ENCODE measurements at places on chromosomes 12 and 14.

- no peak for DNase-seq
Measured at GRCh38 chr14:78747813-78748212, 577.6 kb downstream of the NRXN3 start.

DNA sequence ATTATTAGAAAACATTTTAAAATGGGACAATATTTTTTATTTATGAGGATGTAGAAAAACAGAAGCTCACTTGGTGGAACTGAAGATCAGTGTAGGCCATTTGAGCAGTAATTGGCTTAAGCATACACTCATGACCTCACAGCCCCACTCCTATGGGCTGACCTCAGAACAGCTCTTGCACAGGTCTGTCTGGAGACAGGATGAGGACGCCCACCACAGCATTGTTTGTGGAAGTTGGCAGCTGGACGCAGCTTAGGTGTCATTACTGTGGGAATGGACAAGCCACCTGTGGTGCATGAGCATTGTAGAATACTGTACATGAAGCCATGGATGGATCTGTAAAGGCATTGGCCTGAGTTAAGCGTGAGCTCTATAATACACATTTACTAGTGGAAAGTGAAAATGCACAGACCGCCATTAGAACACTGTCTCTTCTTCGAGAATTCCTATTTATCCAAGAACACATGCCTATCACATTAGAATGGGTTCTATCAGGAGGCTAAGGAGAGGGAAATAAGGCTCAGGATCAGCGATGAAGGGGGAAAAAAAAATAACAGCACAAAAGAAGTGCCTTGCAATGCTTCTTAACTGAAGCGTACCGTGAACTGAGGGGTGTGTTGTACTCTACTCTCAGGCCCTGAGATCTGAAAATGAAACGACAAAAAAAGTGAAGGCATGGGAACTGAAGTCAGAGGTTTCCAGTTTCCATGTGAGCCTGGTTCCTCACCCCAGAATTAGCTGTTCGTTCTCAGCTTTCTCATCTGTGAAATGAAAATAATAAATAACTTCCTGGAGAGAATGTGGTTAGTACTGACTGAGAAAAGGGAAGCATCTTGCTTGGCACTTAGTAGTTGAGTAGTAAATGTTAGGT, 33.6 kb downstream of the KCNA1 start:
- DNase-seq: no peak

GRCh38 chr14:79552778-79553177, 658.5 kb downstream of the DIO2 start:
- DNase-seq: no peak

GRCh38 chr12:88235183-88235833, 93.2 kb downstream of the TMTC3 start:
- DNase-seq: no peak

DNA sequence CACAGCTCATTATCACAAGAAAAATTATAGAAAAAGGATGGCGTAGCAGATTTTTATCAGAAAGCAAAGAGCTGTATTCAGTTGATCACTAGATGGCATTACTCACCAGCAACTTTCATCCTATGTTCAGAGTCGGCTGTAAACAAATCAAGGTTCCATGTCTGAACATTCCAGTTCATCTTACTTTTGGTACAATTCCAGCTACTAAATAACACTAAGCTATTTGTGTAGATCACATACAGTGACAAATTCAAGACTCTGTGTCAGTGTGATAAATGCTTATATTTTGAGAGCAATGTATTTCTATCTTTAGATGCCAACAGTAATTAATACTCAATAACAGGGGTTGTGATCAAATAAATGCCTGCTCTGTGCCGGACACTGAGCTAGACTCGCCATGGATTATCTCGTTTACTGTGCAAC, 30.1 kb downstream of the NRDE2 start:
- no peak for DNase-seq

DNA sequence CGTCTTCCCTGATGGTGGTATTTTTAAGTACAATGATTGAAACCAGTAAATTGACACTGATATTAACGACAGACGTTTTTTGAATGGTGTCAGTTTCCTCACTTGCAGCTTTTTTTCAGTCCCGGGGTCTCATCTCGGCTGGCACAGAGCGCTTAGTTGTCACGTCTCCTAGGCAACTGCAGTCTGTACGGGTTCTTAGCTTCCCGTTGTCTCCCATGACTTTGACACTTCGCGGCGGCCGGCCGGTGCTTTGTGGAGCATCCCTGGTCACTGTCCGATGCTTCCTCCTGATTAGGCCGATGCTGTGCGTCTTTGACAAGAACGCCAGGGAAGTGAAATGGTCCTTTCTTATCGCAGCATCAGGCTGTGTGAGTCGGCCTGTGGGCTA, 67.4 kb downstream of the ADGRD1 start:
- no peak for DNase-seq

GRCh38 chr12:57591782-57592325, 862 bp downstream of the PIP4K2C start:
- DNase-seq: no peak

GRCh38 chr14:81286574-81287370, 66.0 kb upstream of the GTF2A1 start:
- no peak for DNase-seq

GRCh38 chr12:10366875-10367274, 23.0 kb downstream of the KLRK1 start:
- DNase-seq: peak; percentile 57

GRCh38 chr12:49525942-49526341, 12.9 kb upstream of the KCNH3 start:
- no peak for DNase-seq

- no peak for DNase-seq
Measured at GRCh38 chr12:116959198-116959460, 48.4 kb downstream of the FBXW8 start.

DNA sequence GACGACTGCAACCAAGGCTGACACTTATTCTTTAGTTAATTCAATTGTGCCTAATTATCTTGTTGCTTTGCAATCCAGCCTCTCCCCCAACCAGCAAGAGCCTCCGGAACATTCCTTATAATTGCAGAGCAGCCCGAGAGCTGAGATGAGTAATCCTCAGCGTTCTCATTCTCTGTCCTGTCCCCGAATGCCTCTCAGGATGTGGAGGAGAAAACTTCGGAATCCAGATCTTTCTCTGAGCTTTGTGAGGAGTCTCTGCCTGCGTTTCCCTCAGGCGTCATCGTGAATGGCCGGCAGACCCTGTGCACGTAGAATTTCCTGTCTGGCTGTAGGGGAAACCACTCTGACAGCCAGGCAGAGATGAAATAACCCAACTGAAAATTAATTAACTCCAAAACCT, 160.5 kb upstream of the DIO3 start:
- DNase-seq: no peak

DNA sequence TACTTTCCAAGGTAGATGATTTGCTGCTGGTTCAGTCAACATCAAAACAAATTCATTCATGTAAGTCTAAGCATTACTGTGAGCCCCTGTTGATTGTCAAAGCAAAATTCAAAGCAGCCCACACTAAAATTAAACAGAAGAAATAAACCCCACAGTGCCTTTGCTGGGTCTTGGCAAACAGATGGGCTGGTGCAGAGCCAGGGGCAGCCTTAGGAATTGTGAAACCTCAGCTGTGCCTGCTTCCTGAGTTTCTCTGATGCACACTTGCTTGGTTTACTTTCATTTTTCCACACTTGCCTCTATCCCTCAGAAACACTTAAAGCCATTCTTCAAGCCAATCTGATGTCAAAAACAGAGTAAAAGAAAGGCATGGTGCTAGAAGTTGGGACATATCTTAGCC, 6.6 kb upstream of the PLEKHG7 start:
- no peak for DNase-seq

DNA sequence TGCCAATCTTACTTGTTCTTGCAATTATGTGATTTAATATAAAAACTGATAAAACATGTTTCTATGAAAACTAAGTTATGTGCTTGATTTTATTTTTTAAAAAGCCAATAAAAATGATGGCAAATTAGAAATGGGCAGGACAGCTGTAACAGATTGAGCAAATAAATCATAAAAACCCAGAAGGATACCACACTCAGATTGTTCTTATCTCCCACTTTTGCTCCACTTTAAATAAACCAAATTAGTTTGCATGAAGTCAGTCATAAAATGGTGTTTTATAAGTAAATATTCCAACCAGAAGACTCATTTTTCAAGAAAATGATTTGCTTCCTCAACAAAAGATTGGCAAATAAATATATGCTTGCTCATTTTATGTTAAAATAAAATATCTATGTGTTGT, 307.9 kb upstream of the G2E3 start:
- no peak for DNase-seq

- DNase-seq: no peak
Measured at GRCh38 chr12:90868626-90869025, 86.3 kb downstream of the CCER1 start.

GRCh38 chr12:121191151-121191550, 18.8 kb upstream of the P2RX4 start:
- no peak for DNase-seq

GRCh38 chr12:101782273-101782731, 43.0 kb upstream of the SYCP3 start:
- DNase-seq: no peak

DNA sequence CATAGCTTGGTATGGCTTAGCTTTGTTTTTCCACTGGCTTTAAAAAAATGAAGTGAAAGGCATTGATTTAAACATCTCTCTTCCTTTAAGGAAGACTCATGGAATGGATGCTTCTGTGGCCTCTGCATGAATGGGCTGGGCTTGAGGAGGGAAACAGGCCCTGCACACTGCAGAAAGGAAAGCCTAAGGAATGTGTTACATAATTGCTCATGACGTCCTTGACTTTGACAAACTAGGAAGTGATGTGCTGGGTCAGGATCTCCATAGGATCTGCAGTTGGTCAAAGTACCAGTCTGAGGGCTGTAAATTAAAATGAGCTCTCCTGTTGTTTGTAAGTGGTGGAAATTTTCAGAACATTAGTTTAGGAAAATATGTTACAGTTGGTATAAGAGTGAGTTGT, 12.7 kb downstream of the SAMD4A start:
- no peak for DNase-seq

- DNase-seq: peak; percentile 28
Measured at GRCh38 chr14:106879241-106879640, 1352.9 kb downstream of the TMEM121 start.

- DNase-seq: no peak
Measured at GRCh38 chr12:9809866-9810265, 17.4 kb upstream of the KLRF1 start.

GRCh38 chr12:21323736-21324135, 11.0 kb downstream of the SLCO1A2 start:
- DNase-seq: no peak

DNA sequence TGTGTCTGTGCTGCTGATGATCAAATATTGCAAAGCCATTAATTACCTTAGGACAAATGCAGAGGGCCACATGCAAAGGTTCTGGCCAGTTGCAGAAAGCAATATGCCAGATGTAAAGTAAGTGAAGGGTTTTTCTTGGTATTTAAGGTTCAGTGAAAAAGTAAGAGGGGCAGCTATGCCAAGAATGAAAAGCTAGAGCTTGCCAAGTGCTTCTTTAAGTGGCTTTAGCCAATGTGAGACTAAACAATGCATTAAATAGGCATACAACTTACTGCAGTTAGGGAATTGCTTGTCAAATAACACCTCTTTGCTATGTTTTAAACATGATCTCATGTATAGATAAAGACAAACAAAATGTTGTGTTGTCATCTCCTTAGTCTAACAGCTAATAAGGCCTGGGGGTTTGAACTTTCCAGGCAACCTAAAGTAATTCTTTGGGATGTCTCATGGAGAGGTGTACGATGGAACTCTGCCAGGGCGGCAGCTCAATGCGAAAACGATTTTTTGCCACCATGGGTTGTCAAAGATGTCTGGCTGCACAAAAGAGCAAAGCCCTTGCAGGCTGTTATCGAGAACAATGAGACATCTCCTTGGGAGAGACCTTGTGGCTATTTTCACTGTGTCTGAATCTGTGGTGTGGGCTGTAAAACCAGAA, 12.0 kb downstream of the IGF1 start:
- DNase-seq: no peak

DNA sequence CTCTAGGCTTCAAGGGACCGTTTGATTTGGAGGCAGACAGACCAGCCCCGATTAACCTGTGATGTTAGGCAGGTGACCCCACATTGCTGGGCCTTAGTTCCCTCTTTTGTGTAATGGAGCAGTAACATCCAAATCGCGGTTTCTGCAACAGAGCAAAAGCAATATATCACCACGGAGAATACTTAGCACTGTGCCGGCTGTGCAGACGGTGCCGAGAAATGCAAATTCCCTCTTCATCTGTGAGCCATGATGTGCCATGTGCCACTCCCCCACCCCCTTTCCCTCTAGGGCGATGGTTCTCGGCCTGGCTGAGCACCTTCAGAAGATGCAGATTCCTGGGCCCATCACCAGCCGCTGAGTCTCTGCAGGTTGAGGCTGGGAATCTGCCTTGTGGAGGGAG, 10.9 kb downstream of the BCL7A start:
- DNase-seq: no peak

DNA sequence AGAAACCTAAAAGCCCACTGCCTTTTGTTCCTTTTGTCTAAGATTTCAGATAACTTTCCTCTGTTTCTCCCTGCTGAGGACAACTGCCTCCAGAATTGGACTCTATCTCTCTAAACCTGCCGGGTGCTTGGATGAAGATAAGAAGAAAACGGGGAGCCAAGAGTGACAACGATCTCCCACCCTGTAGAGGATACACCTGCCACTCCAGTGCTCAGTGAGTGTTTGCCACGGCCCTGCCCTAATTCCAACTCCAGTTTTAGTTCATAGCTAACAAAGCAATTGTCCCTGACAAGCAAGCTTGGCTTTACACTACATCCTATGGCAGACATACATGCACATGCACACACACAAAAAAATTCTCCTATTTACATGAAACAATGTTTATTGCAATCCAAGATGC, 39.3 kb downstream of the EPS8 start:
- DNase-seq: no peak

GRCh38 chr12:47053961-47054360, 25.5 kb upstream of the PCED1B start:
- DNase-seq: no peak

DNA sequence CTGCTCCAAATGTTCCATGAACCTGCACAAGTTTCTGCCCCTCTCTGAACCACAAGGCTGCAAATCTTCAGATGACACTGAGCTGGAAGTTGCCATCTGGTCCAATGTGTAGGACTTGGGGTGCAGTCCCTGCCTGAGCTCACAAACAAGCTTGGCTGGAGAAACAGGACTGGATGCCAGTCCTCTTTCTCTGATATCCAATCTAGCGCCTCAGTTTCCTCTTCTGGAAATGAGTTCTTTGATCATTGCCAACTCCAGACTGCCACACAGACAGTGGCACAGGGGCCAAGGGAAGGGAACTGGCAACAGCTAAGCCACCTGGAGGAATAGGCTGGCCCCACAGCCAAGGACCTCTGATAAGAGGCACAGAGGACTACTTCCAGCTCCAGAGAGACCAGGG, 15.5 kb downstream of the CMKLR1 start:
- DNase-seq: no peak

DNA sequence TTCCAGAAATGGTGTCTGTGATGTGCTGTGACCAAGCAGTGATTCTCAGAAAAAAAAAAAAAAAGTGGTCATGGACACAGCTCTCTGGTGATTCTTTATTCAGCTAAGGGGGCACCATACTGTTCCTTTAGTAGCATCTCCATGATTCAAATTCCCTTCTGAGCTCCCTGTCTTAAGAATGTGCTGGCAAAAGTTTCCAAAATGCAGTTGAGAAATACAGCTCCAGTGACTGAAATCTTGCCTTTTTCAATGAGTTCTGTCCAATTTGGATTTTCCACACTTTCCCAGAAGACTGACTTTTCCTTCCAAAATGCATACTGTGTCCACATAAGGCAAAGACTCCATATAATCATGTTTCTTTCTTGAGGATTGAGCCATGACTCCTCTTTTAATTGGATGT, 24.3 kb upstream of the CPM start:
- no peak for DNase-seq

- no peak for DNase-seq
Measured at GRCh38 chr12:5376591-5377207, 55.2 kb upstream of the NTF3 start.

- DNase-seq: no peak
Measured at GRCh38 chr14:85332401-85332800, 197.5 kb upstream of the FLRT2 start.

Measured in CD8-positive, alpha-beta memory T cell (primary cell).